Right cardiac atrium (tissue), 5 donors: ENCODE measurements at places on chromosomes 1 and 21. TPM values are rescaled to one million over a fixed set of nuclear protein-coding genes. Genes with fewer than 3 reads are reported as not detected.
A peak's percentile ranks its signal among the peaks of the same experiment; 100 is the strongest.

DNA sequence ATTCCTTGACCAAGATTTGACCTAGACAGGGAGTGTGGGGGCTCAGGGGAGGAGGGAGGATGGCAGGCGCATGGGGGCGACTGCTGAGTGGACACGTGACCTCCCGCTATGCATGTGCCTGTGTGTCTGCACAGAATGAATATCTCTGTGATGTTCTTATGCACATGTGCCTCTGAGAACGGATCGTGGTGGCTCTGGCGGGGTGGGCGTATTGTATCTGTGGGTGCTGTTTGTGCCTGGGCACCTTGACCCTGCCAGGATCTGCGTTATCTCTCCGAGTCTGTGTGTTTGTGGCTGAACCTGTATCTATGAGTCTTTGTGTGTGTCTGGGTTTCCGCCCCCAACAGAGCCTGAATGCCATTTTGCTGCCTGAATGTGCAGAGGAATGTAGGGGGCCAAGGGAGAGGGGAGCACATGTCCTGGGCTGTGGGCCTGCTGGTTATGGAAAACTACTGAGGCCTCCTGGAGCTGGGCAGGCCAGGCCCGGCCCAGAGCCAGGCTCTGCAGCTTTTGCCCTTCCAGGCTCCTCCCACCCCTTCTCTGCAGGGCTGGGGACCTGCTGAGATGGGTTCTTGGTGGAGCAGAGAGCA, 102.5 kb downstream of the EBNA1BP2 start:
- no peak for DNase-seq

DNA sequence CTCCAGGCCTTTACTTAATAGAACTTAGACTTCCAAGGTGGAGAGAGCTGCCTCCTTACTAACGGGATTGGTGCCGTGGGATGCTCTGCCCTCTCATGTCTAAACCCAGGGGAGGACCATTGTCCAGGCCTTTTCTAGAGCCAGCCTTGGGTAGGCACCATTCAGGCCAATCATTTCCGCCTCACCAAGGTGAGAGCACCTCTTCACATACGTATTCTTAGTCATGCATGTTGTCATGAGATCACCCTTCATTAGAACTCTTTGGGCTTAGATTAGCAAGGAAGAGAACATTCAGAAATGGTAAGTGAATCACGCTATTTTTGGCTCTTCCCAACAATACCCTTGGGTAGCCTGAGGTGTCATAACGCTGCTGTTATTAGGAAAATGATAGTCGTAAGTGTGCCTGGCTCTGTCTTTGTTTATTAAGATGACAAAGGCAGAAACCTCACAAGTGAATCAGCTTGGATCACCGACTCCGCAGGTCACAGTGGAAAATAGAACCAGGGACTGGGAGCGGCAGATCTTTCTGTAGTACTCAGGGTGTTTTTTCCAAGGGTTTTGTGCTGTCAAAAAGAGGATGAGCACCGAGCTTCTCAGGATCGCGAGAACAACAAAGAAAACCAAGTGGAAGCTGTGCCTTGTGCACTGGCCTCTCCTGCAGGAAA, 55.0 kb downstream of the HUNK start:
- no peak for DNase-seq

RNU1-1 gene
- 6,377 TPM for total RNA-seq

GRCh38 chr1:36383240-36383639, 2.5 kb downstream of the STK40 start:
- peak; percentile 64 for DNase-seq

TMPRSS15 gene
- total RNA-seq = not detected

S100A7 gene
- total RNA-seq = not detected

DNA sequence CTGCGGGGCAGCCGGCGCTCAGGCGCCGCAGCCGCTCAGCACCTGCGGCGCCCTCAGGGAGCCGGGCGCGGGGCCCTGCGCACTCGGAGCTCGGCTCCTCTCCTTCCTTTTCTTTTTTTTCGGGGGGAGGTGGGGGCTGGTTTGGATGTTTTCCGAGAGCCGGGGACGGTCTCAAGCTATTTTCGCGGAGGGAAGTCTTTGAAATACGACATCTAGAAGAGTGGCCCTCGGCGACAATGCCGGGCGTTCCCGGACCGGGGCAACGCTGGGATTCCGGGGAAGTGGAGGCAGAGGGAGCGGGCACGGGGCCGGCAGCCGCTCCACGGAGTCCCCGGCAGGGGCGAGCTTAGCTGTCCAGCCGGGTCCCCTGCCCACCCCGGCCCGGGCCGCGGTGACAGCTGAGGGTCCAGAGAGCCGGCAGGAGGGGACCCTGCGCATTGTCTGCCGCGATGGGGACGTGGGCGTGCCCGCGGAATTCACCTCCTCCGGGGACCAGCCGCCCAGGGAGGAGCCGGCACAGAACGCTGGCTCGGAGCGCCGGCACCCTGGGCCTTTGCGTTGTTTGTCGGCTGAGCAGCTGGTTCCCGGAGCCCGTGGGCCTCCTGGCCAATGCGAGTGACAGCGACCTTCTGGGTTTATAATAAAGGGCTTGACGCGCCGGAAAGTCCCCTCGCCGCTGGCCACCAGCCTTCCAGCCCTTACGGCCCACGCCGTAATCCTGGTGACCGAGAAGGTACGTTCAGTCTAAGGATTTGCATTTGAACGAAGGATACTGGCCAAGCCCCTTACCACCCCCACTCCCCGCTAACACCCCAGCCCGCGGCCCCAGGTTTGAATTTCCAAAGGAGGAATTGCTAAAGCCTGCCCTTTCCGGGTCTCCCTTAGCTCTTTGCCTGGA, 582 bp downstream of the SLC37A1 start:
- peak; percentile 80 for DNase-seq

DNA sequence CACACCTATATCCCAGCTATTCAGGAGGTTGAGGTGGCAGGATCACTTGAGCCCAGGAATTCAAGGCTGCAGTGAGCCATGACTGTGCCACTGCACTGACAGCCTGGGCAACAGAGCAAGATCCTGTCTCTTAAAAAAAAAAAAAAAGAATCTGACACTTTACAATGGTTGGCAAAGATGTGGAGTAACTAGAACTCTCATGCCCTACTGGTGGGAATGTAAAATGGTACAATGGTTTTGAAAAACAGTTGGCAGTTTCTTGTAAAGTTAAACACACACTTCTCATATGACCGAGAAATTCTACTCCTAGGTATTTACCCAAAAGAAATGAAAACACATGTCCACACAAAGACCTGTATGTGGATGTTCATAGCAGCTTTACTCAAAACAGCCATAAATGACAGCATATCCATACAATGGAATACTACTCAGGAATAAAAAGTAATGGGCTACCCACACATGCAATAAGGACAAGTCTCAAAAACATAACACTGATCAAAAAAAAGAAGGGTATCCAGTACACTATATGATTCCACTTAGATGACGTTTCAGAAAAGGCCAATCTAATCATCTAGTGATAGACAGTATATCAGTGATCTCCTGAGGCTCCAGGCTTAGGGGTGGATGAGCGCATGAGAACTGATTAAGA, 58.1 kb downstream of the HLCS start:
- no peak for DNase-seq

- no peak for DNase-seq
Measured at GRCh38 chr1:226676381-226676780, 62.7 kb downstream of the ITPKB start.

- DNase-seq = no peak
Measured at GRCh38 chr1:245825128-245825901, 670.5 kb downstream of the KIF26B start.
